ENCODE measurements at places on chromosomes 16 and 17. TPM values are rescaled to one million over a fixed set of nuclear protein-coding genes. Genes with fewer than 3 reads are reported as not detected.

Gene NCBP3
- polyA plus RNA-seq = 115 TPM

DNA sequence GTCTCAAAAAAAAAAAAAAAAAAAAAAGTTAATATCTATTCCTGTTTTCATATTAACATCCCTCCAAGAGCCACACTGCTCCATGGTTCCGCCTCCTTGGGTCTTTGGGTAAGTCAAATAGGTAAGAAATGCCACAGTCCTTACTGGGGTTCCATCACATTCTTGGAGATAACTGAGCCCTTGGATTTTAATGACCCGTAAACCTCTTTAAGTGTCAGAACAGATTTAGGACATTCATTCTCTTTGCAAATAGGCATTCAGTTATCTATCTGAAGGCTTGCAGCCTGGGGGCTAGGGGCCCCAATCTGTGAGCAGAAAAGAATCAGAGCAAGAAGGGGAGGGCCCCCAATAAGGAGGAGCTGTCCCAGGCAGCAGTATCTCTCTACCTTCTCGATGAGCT lies 28.0 kb downstream of the MYH13 start:
- DNase-seq = no peak

DNA sequence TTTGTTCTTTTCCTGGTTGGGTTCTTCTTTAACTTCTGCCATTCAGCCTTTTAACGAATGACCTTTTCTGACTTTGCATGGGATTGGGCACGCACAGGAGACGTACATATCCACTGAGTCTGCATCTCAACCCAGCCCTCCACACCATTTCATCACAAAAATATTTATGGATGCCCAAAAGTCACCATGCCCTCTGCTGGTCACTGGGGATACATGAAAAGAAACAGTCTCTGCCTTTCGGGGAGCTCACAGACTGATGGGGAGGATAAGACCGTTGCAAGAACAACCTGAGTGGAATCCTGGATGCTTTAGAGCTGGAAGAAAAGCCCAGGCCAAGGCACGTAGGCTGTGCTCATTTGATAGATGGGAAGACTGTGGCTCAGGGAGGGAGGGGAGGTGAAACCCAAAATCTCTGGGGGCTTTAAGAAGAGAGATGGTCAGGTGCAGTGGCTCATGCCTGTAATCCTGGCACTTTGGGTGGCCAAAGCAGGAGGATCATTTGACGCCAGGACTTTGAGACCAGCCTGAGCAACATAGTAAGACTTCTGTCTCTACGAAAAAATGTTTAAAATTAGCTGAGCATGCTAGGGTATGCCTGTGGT lies 7.9 kb upstream of the MT2A start:
- no peak for DNase-seq

- DNase-seq = no peak
Observed at GRCh38 chr16:90031931-90032673, 12.8 kb upstream of the DBNDD1 start.

All from right lung (tissue), 10 donors.